Omental fat pad (tissue), 4 donors: ENCODE measurements at places on chromosomes 4 and X. TPM values are rescaled to one million over a fixed set of nuclear protein-coding genes. Genes with fewer than 3 reads are reported as not detected.

DNA sequence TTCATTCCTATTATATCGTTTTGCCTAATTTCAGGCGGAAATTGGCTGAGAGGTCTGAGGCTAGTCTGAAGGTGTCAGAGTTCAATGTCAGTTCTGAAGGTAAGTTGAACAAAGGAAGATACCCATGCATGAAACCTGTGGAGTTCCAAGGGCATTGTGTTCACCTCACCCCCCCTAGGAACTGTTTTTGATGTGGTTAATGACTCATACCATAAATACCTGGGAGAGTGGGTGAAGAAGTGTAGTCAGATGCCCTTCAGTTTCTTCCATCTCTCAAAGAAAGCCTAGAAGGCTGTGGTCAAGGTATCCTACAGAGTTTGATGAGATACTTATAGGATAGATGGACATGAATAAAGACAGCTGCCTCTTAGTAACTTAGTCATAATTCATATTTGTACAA lies 2.7 kb downstream of the UTP14A start:
- no peak for DNase-seq

DNA sequence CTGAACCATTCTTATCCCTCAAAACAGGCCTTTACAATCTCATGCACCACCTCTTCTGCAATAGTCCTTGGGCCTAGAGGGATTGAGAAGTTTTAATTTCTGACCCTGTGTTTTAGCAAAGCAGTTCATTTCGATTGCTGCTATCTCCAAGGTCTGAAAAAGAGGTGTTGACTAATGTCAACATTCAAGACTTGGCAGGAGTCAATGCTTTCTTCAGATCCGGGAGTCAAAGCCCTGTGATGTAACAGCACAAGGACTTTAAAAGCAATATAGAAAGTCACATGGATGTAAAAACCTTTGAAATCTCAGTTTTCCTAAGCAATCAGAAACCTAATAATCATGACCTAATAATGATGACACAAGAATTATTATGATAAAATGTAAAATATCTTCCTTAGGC lies 133.8 kb downstream of the ADAM29 start:
- no peak for DNase-seq

DNA sequence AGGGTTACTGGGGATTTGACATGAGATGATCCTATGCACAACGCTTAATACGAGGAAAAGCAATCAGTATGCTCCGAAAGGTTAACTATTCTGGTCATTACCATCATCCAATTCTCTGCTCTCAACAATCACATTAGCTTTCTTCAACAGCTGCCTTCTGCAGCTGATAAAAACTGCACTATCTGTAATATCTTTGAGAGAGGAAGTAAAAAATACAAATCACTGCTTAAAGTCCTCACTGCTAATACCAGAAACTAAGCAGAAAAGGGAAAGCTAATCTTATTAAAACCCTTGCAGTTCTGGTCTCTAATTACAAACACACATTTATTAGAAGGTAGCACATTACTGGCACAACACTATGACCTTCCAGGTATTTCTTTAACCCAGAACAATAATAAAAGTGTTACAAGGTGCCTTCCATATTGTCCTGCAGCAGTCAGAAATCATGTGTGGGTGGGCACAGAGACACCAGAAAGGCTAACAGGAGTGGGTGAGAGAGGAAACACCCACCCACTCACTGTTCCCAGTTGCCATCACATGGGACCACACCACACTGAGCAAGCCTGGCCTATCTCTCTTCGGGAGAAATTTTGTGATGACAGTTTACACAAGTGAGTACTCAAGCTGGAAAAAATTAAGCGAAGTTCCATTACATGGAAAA lies 71.0 kb downstream of the RELL1 start:
- DNase-seq = no peak

The SLITRK4 gene
- total RNA-seq = 3.9 TPM
